ENCODE measurements at places on chromosomes 16 and 17.

DNA sequence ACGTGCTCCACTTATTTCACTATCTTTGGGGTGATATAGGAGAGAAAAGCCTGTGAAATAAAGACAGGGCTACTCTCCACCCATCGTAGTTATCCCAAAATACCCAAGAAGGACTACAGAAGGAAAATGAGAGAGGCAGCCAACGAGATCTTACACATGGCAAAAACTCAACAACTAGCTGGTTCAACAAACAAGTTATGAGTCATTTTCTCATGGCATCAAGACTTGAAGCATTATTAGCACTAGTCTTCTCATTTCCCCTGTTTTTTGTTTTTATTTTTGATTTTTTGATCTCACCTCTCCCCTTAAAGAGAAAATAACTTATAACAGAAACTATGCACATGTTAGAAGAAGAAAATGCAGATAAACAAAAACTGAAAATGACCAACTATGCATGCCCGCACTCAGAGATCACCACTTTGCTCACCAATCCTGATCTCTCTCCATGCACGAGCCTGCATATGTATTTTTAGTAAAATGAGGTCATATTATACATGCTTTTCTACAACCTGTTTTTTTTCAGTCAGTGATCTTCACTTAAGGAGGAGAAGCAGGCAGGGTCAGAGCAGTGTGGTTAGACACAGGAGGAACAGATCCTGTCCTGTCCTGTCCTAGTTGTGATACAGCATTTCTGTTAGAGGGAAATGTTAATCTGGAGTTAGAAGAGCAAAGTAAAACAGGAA lies 22.8 kb downstream of the FAM117A start:
- DNase-seq = no peak

- DNase-seq = no peak
These were observed 40.0 kb upstream of the ENDOV start for GRCh38 chr17:80374732-80375585.

DNA sequence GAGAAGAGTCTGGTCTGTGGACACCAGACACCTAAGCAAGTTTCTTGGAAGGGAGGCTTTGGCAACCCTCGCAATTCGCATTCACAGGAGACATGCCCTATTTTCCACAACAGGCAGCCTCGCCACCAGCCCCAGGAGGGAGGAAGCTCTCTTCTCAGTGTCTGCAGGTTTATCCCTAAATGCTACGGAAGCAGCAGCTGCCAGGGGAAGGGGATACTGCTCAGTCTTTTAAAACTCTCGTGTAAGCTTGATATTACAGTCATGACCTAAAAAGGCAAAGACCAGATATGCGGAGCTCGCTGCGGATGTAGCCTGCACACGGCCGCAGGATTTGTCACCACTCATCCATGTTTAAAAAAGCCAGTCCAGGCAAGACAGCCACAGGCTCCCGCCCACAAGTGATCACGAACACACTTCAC lies 159.2 kb upstream of the RPH3AL start:
- DNase-seq = no peak

DNA sequence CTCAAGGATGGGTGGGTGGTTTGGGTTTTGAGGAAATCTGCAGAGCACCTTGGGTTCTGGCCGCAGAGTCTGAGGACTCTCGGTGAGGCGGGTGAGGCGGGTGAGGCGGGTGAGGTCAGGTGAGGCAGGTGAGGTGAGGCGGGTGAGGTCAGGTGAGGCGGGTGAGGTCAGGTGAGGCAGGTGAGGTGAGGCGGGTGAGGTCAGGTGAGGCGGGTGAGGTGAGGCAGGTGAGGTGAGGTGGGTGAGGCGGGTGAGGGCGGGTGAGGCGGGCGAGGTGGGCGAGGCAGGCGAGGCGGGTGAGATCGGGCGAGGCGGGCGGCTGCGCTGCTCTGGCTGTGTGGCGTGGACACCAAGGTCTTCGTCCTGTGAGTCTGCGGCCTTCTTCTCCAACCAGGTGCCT lies 24.1 kb upstream of the RPL13 start:
- DNase-seq = no peak

Data from activated CD4-positive, alpha-beta T cell treated with anti-CD3 and anti-CD28 coated beads, Interleukin-2, amount 50 U/mL, for 48 hours (primary cell).